ENCODE measurements at places on chromosomes 2 and 18. TPM values are rescaled to one million over a fixed set of nuclear protein-coding genes. Genes with fewer than 3 reads are reported as not detected.

Gene CHST9
- total RNA-seq, result not detected

Gene ALLC
- total RNA-seq, result not detected

Gene ACVR2A
- total RNA-seq, result 1.6 TPM

Gene SEPTIN10
- total RNA-seq, result 0.21 TPM

Gene COLEC11
- 0.52 TPM for total RNA-seq

Gene MC5R
- not detected for total RNA-seq

Gene GPR45
- total RNA-seq, result not detected

Gene TCF23
- total RNA-seq, result not detected

Gene CHRND
- total RNA-seq, result not detected

Gene SATB2
- 0.27 TPM for total RNA-seq

Gene SLC40A1
- total RNA-seq, result 3.0 TPM

Gene LBH
- 89.2 TPM for total RNA-seq

Gene NLRC4
- total RNA-seq, result not detected

Gene MBOAT2
- total RNA-seq, result 2.0 TPM

Gene GAD1
- total RNA-seq, result 1.0 TPM

Gene CYP1B1
- total RNA-seq, result 23.5 TPM

DNA sequence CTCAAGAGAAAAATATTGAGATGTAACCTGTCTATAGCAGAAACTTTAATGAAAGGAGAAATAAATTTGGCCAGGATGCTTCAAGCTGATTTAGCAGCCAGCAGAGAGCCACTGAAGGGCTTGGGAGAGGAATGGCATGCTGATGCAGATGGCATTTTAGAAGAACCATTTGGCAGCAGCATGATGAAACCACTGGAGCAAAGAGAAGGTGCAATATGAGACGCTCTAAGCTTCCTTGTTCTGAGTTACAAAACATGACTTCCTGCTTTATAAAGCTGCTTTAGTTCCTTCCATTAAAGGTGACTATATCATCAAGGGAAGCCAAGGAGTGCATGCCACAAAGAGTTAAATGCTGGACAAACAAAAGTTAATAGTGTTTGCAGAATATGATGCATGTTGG lies 189.7 kb downstream of the PID1 start:
- DNase-seq, result no peak
- H3K27ac ChIP-seq, result no peak overlapping the region
- H3K4me3 ChIP-seq, result no peak overlapping the region
- H3K4me1 ChIP-seq, result no peaks in the 10 kb centered on the region
- no peaks in the 10 kb centered on the region for H3K36me3 ChIP-seq
- H3K27me3 ChIP-seq, result peaks cover 4% of the 10 kb centered on the region

DNA sequence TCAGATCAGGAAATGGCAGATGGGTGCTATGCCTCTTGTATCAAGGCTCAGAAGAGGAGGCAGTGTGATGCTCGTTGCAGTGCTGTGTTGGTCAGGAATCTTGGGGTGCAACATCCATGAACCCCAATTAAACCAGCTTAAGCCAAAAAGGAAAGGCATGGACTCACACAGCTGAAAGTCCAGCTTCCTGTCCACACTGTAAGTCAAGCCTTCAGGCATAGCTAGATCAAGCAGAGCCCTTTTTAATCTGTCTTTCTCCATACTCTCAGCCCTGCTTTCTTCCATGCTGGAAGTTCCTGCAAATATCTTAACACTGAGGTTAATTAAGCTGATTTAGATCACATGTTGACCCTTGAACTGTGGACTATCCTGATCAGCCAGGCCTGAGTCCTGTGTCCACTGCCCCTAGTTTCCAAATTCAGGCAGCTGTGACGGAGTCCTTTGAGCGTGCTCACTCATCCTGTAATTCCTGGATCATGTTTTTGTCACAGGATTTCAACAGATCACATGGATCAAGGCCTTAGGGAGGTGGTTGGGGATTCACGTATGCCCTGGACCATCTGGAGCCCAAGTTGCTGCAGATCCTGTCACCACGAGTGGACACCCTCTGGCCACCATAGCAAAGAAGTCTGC lies 4.5 kb upstream of the C2orf74 start:
- H3K36me3 ChIP-seq, result peaks cover 28% of the 10 kb centered on the region
- H3K4me1 ChIP-seq, result no peaks in the 10 kb centered on the region
- DNase-seq, result no peak
- H3K4me3 ChIP-seq, result no peak overlapping the region
- no peak overlapping the region for H3K27ac ChIP-seq

DNA sequence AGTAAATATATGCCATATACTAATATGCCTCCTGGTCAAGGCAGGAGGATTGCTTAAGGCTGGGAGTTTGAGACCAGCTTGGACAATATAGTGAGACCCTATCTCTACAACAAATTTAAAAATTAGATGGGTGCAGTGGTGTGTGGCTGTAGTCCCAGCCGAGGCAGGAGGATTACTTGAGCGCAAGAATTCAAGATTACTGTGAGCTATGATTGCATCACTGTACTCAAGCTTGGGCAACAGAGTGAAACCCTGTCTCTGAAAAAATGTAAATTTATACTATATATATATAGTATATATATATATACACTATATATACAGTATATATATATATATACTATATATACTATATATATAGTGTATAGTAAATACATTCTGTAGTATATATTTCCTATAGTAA lies 30.0 kb upstream of the NPC1 start:
- H3K27me3 ChIP-seq, result peaks cover 41% of the 10 kb centered on the region
- no peaks in the 10 kb centered on the region for H3K36me3 ChIP-seq
- no peak overlapping the region for H3K27ac ChIP-seq
- H3K4me3 ChIP-seq, result no peak overlapping the region

DNA sequence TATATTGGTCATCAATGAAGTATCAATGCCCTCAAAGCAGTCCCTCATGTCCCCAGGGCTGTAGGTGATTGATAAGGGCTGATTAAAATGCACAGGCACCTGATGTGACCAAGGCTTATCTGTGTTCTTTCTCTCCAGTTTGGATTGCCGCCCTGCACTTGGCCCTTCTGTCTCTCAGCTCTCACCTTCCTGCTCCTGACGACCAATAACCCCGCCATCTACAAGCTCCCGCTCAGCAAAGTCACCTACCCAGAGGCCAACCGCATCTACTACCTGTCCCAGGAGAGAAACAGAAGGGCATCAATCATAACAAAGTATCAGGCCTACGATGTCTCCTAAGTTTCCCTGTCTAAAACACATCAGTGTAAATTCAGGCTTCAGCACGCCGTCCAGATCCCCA lies 41.8 kb upstream of the SLC14A1 start:
- H3K4me3 ChIP-seq, result no peak overlapping the region
- H3K27me3 ChIP-seq, result peaks cover 19% of the 10 kb centered on the region

- H3K4me1 ChIP-seq, result no peaks in the 10 kb centered on the region
- H3K4me3 ChIP-seq, result no peak overlapping the region
- no peaks in the 10 kb centered on the region for H3K36me3 ChIP-seq
- no peaks in the 10 kb centered on the region for H3K27me3 ChIP-seq
- H3K27ac ChIP-seq, result no peak overlapping the region
These were observed 330.5 kb downstream of the LRRTM4 start for GRCh38 chr2:77191665-77192064.

- H3K27me3 ChIP-seq, result no peaks in the 10 kb centered on the region
- H3K4me3 ChIP-seq, result no peak overlapping the region
- no peaks in the 10 kb centered on the region for H3K36me3 ChIP-seq
- DNase-seq, result no peak
- no peak overlapping the region for H3K27ac ChIP-seq
These were observed 62.2 kb downstream of the EDAR start for GRCh38 chr2:108926561-108927380.

GRCh38 chr2:164725542-164725941 lies 104.3 kb upstream of the GRB14 start:
- no peaks in the 10 kb centered on the region for H3K4me1 ChIP-seq
- H3K27ac ChIP-seq, result no peak overlapping the region
- no peaks in the 10 kb centered on the region for H3K36me3 ChIP-seq
- no peak overlapping the region for H3K4me3 ChIP-seq
- no peak for DNase-seq
- H3K27me3 ChIP-seq, result no peaks in the 10 kb centered on the region

DNA sequence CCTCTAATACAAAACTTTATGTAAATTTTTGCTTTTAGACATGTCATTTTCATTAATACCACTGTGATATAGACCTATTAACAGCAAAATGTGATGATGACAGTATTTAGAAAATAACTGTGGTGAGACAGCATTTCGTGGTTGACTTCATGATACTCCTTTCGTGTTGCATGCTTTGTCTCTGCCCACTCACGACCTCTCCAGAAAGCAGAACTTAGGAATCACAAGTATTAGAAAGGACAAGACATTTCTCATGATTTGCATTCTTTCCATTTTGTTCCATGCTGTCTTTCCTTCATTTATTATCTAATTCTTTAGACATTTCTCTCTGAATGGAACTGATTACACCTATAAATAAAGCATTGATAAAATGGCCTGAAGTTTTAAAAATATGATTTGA lies 85.2 kb upstream of the POU3F3 start:
- H3K4me1 ChIP-seq, result no peaks in the 10 kb centered on the region
- no peaks in the 10 kb centered on the region for H3K36me3 ChIP-seq
- H3K4me3 ChIP-seq, result no peak overlapping the region
- H3K27me3 ChIP-seq, result peaks cover 8% of the 10 kb centered on the region
- H3K27ac ChIP-seq, result no peak overlapping the region
- DNase-seq, result no peak

- no peak overlapping the region for H3K27ac ChIP-seq
- no peaks in the 10 kb centered on the region for H3K27me3 ChIP-seq
These were observed 297.5 kb upstream of the RGPD4 start for GRCh38 chr2:107529146-107529545.

GRCh38 chr18:5197032-5197434 lies at the start of gene AKAIN1:
Gene AKAIN1 (minus strand): TSS chr18:5197257. CDS start chr18:5197053, 204 bp downstream.
- H3K27ac ChIP-seq, result no peak within 1 kb of the TSS
- H3K36me3 ChIP-seq, result peaks cover 2% of the 10 kb centered on the region
- peaks cover 15% of the 10 kb centered on the region for H3K4me1 ChIP-seq
- peak within 1 kb of the TSS; percentile 73 for H3K4me3 ChIP-seq

DNA sequence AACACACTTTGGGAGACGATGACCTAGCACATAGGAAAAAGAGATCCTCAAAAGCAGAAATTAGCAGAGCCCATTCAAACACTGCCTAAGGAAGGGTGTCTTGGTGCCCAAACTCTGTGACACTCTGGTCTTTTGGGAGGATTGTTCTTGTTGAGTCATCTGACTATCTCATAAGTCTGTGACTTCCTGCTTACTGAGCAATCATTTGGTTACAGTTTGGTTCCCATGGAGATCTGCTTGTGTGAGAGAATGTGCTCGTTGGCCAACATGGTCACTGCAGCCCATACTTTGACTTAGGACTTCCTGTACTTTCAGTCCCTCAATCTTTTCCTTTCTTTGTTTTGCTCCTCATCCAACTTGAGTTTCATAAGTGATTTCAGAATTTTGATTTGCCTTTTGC lies 602.9 kb downstream of the NYAP2 start:
- H3K4me1 ChIP-seq, result no peaks in the 10 kb centered on the region
- DNase-seq, result no peak

- no peak overlapping the region for H3K27ac ChIP-seq
- H3K4me1 ChIP-seq, result peaks cover 15% of the 10 kb centered on the region
- no peaks in the 10 kb centered on the region for H3K36me3 ChIP-seq
- no peak for DNase-seq
- H3K4me3 ChIP-seq, result no peak overlapping the region
- peaks cover 36% of the 10 kb centered on the region for H3K27me3 ChIP-seq
These were observed 52.2 kb upstream of the TMEM18 start for GRCh38 chr2:729376-729861.

GRCh38 chr18:76134628-76135027 lies 360.4 kb downstream of the ZNF516 start:
- no peaks in the 10 kb centered on the region for H3K36me3 ChIP-seq
- peaks cover 6% of the 10 kb centered on the region for H3K4me1 ChIP-seq
- H3K27me3 ChIP-seq, result peaks cover 13% of the 10 kb centered on the region

DNA sequence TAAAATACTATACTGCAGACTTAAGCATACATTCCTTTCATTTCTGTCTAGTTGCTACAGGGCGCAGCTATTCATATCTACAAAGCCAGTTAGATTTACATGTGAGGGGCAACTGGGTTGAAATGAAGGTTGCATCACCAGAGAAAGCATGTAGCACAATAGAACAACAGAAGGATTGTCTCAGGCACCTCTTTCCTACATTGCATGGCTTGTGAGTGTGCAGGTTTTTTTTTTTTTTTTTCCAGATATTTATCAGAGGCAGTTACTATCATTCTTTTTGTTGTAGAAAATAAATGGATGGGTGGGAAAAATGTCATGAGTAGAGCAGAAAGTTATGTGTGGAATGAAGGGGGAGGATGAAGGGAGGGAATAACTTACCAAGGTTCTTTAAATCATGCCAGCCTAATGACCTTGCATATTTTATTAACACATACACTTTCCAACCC lies 86.8 kb downstream of the ERBB4 start:
- H3K4me1 ChIP-seq, result no peaks in the 10 kb centered on the region
- H3K27me3 ChIP-seq, result no peaks in the 10 kb centered on the region
- H3K4me3 ChIP-seq, result no peak overlapping the region
- no peaks in the 10 kb centered on the region for H3K36me3 ChIP-seq
- DNase-seq, result no peak

- no peak overlapping the region for H3K4me3 ChIP-seq
- no peak for DNase-seq
- peaks cover 2% of the 10 kb centered on the region for H3K4me1 ChIP-seq
- H3K27ac ChIP-seq, result no peak overlapping the region
- peaks cover 3% of the 10 kb centered on the region for H3K27me3 ChIP-seq
These were observed 17.5 kb downstream of the GPR35 start for GRCh38 chr2:240642806-240643092.

DNA sequence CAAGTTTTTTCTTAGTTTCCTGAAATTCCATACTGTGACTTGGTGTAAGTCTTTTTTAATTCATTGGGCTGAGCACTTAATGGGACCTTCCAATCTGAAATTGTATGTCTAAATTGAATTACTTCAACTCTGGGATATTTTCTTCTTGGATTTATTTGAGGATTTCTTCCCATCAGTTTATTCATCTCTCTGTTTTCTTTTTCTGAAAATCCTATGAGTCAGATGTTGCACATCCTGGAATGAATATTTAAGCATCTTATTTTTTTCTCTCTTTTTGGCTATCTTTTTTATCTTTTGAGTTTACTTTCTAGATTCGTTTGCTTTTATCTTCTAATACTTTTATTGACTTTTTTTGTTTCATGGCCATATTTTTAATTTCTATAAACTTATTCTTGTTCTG lies 55.4 kb upstream of the ACYP2 start:
- no peak overlapping the region for H3K4me3 ChIP-seq
- peaks cover 11% of the 10 kb centered on the region for H3K36me3 ChIP-seq
- DNase-seq, result no peak
- no peak overlapping the region for H3K27ac ChIP-seq
- no peaks in the 10 kb centered on the region for H3K27me3 ChIP-seq

GRCh38 chr2:38106405-38107094 lies 30.6 kb upstream of the CYP1B1 start:
- H3K27ac ChIP-seq, result peak overlapping the region; percentile 88
- DNase-seq, result no peak
- H3K4me1 ChIP-seq, result peaks cover 25% of the 10 kb centered on the region
- peaks cover under 1% of the 10 kb centered on the region for H3K36me3 ChIP-seq
- H3K4me3 ChIP-seq, result peak overlapping the region; percentile 58

DNA sequence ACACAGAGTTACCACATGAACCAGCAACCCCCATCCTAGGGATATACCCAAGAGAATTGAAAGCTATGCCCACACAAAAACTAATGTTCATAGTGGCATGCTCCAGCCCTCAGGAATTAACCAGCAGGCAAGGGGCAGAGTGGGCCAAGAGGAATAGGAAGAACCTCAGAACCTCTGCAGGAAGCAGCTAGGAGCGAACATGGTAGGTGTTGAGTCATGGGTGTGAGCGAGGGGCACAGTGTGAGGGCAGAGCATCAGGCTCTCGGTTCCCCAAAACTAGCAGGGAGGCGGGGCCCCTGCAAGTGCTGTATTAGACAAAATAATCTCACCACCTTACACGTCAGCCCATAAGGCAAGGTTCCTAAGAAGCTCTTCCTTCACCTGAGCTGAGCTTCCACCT lies 5.6 kb upstream of the RUFY4 start:
- H3K27ac ChIP-seq, result no peak overlapping the region
- no peaks in the 10 kb centered on the region for H3K4me1 ChIP-seq
- H3K27me3 ChIP-seq, result peaks cover 19% of the 10 kb centered on the region
- no peak for DNase-seq
- no peaks in the 10 kb centered on the region for H3K36me3 ChIP-seq
